ENCODE measurements at places on chromosomes 5 and 9.

- DNase-seq: no peak
These were observed 40.3 kb downstream of the UBTD2 start for GRCh38 chr5:172243302-172243701.

DNA sequence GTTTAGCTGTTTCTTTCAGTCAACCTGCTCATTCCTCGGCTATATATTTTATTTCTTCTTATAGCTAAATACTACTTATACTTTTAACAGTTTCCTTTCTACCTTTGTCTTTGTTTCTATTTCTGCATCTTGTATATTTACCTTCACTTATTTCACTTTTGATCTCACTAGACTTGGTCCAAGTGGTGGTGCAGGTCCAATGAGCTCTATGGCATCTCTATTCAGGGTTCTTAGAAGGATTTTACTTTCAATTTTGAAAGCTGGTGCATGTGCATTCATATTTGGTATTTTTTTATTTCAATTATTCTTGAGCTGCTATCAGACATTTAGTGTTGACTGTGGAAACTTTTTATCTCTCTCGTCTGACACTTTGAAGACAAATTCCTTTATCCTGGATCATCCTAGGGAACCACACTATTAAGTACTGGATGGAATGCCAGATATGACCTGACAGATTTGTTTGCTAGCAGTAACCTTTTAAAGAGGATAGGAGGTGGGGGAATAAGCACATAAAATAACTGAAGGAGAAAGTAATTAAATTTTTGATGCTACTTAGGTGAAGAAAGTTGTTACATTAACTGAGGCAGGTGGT, 123.1 kb upstream of the PJA2 start:
- no peak for DNase-seq

DNA sequence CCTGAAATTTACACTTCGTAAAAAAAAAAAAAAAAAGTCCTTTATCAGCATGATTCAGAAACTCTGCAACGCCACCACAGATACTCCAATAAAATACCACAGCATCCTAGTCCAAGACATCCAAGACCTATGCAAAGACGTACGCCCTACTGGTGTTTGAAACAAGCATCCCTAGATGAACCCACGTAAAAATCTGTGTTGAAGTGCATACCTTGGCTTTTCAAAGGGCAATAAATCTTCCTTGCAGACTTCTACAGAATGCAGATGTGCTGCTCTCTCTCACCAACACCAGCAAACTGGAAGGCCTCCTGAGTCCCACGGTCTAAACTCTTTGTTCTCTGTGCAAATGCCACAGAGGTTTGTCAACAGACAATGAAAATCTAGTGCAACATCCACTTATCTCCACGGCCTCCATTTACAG, 38.8 kb downstream of the MYO10 start:
- DNase-seq: no peak

- DNase-seq: no peak
These were observed 629.0 kb upstream of the SEMA6A start for GRCh38 chr5:117203584-117203983.

GRCh38 chr9:103680581-103680980, 413.5 kb upstream of the SMC2 start:
- DNase-seq: no peak

GRCh38 chr5:139226131-139226530, 28.0 kb upstream of the SIL1 start:
- DNase-seq: no peak

GRCh38 chr5:133825631-133826289, 142.7 kb downstream of the C5orf15 start:
- DNase-seq: peak; percentile 76

DNA sequence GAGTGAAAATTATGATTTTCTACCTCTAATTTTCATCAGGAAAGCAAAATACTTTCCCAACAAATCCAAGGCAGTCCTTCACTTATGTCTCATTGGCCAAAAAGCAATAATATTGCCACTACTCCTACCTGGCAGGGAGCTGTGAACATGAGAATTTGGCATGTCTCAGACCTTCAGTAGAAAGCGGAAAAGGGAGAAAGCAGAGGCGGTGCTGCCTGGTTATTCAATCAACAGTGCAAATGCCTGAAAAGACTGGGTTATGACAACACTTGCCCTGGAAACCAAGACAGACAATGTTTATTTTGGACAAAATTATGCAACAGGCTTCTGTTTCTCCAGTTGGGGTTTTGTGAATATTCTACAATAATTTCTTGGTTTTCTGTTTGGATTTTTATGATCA, 194.4 kb downstream of the TAF11L14 start:
- DNase-seq: no peak

DNA sequence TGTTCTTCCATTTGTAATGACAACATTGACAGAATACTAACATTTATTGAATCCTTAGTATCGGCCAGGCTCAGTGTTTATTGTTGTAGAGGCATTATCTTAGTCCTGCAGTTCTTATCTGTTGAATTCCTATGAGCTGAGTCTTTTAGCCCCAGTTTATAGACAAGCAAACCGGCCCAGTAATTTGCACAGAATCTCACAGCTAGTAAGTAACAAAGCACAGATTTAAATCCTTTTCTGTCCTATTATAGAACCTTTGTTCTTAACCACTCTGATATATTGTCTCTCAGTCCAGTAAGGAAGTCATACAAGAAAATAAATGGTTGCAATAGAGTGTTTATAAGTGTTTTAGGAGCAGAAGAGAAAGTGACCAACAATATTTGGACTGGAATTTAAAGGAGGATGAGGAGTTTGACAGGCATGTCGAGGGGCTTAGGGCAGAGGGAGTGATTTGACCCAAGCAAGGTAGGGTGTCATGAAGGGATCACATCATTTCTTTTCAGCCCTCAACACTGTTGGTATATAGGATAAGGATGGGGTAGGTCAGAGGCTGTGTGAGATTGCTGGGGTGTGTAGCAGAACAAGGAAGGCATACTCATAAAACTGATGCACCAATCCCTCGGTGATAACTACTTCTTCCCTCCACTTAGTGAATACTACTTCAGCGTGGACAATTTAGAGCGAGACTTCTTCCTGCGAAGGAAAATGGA, 39.5 kb downstream of the LARP1 start:
- DNase-seq: no peak

GRCh38 chr5:161966564-161966963, 101.0 kb upstream of the GABRG2 start:
- DNase-seq: no peak

- no peak for DNase-seq
These were observed 455.9 kb downstream of the EBF1 start for GRCh38 chr5:158643840-158644239.

GRCh38 chr5:179278119-179278518, 67.1 kb downstream of the ADAMTS2 start:
- DNase-seq: no peak

DNA sequence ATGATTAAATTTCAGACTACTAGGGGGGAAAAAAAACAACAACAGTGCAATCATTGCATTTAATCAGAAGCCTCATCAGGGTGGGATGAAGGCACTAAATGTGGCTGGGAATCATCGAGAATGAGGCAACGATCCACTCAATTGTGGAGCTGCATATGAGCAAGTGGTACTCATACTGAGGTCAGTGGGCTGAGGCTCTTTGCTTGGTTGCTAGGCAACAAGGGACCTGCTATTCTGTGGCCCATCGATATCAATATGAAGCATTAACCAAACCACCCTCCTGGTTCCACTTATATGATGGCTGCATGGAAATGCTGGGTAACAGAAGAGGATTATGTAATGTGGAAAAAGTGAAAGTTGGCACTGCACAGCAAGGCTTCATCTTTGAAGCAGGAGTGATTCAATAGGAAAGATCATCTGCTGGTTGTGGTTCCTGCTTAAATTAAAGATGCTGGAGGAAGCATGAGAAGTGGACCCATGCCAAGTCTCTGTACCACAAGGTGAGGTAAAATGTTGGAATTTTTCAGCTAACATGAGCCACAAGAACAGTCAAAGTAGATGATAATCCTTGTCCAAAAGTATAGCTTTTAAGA, 159.8 kb upstream of the HMHB1 start:
- DNase-seq: no peak

- no peak for DNase-seq
These were observed 2.9 kb upstream of the RNF130 start for GRCh38 chr5:180074462-180074861.

- no peak for DNase-seq
These were observed 68.9 kb downstream of the FAT2 start for GRCh38 chr5:151522226-151522625.

DNA sequence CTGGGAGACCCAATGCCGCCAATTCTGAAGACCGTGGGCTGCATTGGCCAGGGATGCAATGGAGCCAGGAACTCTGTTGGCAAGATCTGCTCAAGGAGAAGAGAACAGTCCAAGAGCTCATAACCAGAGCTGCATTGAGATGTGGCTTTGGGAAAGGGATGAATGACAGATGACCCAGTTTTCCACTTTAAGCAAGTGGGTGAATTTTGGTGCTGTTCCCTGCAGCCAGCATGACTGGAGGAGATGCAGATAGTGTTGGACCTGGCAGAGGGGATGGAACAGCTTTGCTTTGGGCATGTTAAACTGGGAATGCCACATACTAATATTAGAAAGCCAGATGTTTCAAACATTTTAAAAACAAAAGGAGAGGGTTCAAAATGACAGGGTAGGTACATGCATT, 143.1 kb downstream of the FSTL4 start:
- no peak for DNase-seq

- no peak for DNase-seq
These were observed 195.9 kb downstream of the SLIT3 start for GRCh38 chr5:169104937-169105494.

DNA sequence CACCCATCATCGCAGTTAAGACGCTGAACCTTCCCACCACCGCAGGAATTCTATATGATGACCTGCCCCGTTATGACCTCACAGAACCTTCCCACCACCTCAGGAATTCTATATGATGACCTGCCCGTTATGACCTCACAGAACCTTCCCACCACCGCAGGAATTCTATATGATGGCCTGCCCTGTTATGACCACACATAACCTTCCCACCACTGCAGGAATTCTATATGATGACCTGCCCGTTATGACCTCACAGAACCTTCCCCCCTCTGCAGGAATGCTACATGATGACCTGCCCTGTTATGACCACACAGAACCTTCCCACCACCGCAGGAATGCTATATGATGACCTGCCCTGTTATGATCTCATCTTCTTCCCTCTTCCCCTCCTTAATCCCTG, 64.3 kb downstream of the IRX1 start:
- peak; percentile 4 for DNase-seq

DNA sequence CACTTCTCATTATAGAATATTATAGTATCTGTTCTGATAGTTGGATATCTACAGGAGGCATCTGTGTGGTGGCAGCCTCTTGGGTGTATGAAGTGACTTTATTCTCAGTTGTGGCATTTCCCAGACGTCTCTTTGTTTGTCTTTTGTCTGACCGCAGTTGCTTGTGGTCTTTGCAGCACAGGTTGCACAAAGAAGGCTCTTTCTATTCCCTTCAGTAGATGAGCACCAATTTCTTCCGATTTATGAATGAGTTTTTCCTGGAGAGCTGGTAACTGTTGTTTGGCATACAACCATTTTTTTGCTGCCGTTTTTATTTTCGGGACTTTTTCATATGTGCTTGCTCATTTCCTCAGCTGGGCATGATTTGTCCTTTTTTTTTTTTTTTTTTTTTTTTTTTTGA, 56.4 kb upstream of the MYO10 start:
- DNase-seq: no peak

- peak; percentile 43 for DNase-seq
These were observed 536 bp upstream of the COMMD10 start for GRCh38 chr5:116084287-116084691.

GRCh38 chr9:127880143-127880542, 2.7 kb upstream of the AK1 start:
- peak; percentile 62 for DNase-seq

GRCh38 chr5:131019111-131019510, 145.9 kb downstream of the HINT1 start:
- no peak for DNase-seq

- DNase-seq: peak; percentile 8
These were observed 2.0 kb upstream of the IRF1 start for GRCh38 chr5:132492386-132493125.

GRCh38 chr5:107917983-107918382, 247.2 kb upstream of the EFNA5 start:
- no peak for DNase-seq

DNA sequence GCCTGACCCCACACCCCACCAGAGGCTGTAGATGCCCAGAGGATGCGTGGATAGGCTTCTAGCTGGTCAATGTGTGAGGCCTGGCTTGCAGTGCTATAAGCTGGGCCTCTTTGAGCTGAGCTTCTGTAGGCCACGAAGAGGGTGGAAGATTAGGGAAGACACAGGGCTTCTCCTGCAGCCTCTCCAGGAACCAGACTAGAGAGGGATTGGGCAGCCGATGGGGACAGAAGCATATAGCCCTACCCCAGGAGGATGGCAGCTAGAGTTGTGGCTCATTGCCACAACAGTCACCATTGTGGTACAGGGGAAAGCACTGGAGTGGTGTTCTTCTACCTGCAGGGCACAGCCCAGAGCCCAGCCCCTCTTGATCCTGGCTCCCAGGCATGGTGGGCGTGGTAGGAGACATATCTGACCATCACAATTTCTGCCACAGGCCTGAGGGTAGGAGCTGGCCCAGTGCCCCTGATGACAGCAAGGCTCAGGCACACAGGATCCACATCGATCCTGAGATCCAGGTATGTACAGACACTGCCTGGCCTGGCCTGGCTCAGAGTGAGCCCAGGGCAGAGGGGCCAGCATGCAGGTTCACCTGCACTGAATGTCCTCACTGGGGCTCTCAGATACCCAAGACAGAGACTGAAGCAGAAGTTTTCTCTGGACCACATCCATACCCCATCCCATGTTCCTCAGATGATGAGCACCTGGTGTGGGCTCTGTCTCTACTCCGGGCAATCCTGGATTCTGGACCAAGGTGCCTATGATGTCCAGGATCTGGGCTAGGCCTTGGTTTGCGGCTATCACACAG, 8.7 kb downstream of the PDLIM4 start:
- DNase-seq: no peak

DNA sequence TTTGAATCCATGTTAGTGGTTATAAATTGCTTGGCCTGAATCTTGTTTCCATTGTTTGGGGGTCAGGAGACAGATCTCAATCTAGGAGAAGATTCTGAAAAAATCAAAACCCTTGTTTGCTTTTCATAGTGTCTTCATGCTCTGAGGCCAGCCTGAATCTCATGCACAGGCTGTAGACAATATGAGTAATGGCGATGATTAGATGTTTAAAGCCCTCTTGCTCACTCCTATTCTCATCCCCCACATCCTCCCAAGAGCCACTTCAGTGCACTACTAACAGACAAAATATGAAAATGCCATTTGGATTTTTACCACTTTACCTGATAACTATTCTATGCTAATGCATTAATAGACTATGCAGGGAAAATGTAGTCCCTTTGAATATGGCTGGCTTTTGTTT, 129.4 kb downstream of the NUDT12 start:
- DNase-seq: no peak

DNA sequence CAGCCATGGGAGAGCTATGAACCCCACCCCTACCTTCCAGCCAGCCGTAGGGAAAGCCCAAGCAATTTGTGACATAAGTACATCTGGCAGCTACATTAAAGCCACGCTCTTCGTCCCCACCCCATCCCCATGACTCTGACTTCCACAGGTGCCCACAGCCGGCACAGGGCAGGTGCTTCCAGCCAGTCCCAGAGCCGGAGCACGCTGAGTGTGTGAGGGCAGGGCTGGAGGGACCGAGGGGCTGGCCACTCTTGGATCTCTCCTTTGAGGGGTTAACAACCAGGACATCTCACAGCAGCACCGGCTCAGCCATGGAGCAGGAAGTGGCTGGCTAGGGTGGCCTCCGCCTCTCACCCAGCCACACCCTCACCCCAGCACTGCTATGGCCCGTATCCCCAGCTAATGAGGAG, 2.4 kb upstream of the FAM78A start:
- peak; percentile 59 for DNase-seq

- peak; percentile 6 for DNase-seq
These were observed 446 bp downstream of the NXNL2 start for GRCh38 chr9:88535226-88536022.
